NAMALWA (cell line): ENCODE measurements at places on chromosomes 11 and 22.

DNA sequence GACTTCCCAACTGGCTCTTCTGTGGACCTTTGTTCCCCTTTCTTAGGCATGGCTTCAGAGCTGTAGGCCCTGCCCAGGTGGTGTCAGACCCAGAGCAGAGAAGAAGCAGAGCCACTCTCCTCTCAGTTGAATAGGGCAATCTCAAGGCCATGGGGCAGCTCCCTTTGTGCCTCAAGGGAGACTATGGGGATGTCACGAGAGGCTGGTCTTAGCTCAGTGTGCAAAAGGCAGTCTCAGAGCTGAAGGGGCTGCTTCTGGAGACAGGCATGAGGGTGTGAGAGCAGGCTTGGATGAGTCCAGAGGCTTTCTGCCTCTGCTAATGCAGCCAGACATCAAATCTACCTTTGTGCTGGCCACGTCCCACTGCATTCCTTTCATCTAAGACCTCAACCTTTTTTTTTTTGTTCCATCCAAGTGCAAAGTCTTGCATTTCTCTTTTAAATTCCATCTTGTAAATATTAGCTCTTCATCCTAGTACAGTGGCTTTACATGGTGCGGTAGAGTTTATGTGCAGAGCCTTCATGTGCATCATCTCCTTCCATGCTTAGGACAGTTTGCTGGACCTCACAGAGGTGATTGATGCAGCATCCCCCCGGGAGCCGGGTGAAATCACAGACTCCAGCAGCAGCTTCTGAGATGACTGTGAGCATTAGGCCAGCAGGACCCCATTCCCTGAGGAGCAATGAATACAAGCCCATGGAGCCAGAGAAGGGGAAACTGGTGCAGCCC lies 34.2 kb upstream of the FCHSD2 start:
- DNase-seq: no peak

DNA sequence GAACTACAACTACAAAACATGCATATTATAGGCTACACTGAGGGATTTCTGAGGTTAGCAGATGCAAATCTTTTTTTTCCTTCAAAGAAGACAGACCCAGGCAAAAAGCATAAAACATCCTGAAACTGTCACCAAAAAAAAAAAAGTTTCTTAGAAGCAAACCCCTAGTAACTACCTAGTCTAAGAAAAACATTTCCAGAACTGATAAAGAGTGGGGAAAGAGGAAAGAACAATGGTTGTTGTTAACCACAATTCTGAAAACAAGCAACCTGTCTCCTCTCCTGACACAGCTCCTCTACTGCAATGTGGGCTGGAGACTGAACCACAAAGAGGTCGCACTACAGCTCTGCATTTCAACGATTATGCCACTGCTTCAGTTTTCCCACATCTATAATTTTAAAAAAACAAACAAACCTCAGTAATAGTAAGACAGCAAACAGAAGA lies 15.0 kb downstream of the DENND5A start:
- no peak for DNase-seq

- DNase-seq: no peak
Measured at GRCh38 chr11:57313788-57314135, 11.0 kb downstream of the TNKS1BP1 start.

- DNase-seq: no peak
Measured at GRCh38 chr11:69057236-69057635, 8.5 kb downstream of the TPCN2 start.

- DNase-seq: no peak
Measured at GRCh38 chr22:30250661-30251267, 4.2 kb upstream of the LIF start.

DNA sequence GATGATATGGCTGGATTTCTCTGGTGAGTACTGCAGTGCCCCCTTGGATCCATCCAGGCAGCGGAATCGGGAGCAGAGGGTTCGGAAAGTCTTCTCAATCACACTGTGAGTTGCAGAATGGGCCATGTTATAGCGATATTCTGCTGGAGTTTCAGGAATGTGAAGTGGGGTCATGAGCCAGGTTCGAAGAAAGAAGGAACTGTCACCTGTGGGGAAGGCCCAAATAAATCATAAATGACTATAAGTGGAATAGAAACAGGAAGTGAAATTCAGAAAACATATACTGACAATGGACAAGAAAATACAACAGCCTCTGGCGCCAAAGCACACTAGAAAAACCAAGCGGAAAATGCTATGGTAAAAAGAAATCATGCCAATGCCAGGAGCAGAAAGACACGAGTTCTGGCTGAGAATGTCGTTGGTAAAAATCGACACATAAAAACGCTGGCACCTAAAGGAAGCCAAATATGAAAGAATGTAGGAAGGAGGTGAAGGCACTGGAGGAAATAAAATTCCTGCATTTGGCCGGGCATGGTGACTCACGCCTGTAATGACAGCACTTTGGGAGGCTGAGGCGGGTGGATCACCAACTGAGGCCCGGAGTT lies 10.0 kb upstream of the AMBRA1 start:
- no peak for DNase-seq

DNA sequence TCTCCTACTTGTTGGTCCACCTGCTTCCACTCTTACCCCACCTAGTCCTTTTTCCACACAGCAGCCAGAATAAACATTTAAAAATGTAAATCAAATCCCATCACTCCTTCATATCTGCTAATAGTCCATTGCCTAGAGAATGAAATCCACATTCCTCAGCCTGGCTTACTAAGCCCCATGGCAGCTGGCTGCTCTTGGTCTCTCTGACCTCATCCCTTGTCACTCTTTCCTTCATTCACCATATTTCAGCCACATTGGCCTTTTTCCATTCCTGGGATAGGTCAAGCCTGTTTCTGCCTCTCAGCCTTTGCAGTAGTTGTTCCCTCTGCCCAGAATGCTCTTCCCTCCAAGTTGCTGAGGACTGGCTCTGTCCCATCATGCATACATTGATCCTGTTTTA lies 512.8 kb downstream of the INSC start:
- no peak for DNase-seq

- no peak for DNase-seq
Measured at GRCh38 chr11:72723508-72723907, 28.7 kb downstream of the ARAP1 start.

GRCh38 chr22:29201782-29202181 lies 3.9 kb upstream of the EMID1 start:
- DNase-seq: no peak

- DNase-seq: no peak
Measured at GRCh38 chr22:34902335-34902734, 163.6 kb upstream of the ISX start.
